Cardiac muscle cell (in vitro differentiated cells and primary cell): ENCODE measurements at places on chromosomes 16 and 17. TPM values are rescaled to one million over a fixed set of nuclear protein-coding genes. Genes with fewer than 3 reads are reported as not detected.

GRCh38 chr16:86949630-86950029 is 367.6 kb downstream of the C16orf95 start:
- H3K4me3 ChIP-seq, result no peak overlapping the region
- peaks cover 6% of the 10 kb centered on the region for H3K4me1 ChIP-seq
- no peaks in the 10 kb centered on the region for H3K36me3 ChIP-seq
- H3K27me3 ChIP-seq, result no peaks in the 10 kb centered on the region

GRCh38 chr17:2398655-2399571 is 1.9 kb downstream of the MNT start:
- H3K36me3 ChIP-seq, result no peaks in the 10 kb centered on the region
- peaks cover 48% of the 10 kb centered on the region for H3K4me1 ChIP-seq
- peak overlapping the region; percentile 83 for H3K4me3 ChIP-seq
- H3K27me3 ChIP-seq, result no peaks in the 10 kb centered on the region
- DNase-seq, result peak; percentile 81

- H3K36me3 ChIP-seq, result no peaks in the 10 kb centered on the region
- peaks cover 27% of the 10 kb centered on the region for H3K4me1 ChIP-seq
- no peak overlapping the region for H3K4me3 ChIP-seq
- H3K27ac ChIP-seq, result no peak overlapping the region
- DNase-seq, result peak; percentile 99
- no peaks in the 10 kb centered on the region for H3K27me3 ChIP-seq
Observed at GRCh38 chr17:40551091-40551878, 14.0 kb downstream of the CCR7 start.

- peak; percentile 13 for DNase-seq
- H3K36me3 ChIP-seq, result no peaks in the 10 kb centered on the region
- peaks cover 8% of the 10 kb centered on the region for H3K4me1 ChIP-seq
- peaks cover 25% of the 10 kb centered on the region for H3K27me3 ChIP-seq
- H3K27ac ChIP-seq, result peak overlapping the region; percentile 79
Observed at GRCh38 chr16:84144209-84144858, 643 bp downstream of the HSDL1 start.

- DNase-seq, result no peak
- H3K36me3 ChIP-seq, result no peaks in the 10 kb centered on the region
- no peak overlapping the region for H3K27ac ChIP-seq
- no peaks in the 10 kb centered on the region for H3K27me3 ChIP-seq
- peaks cover 25% of the 10 kb centered on the region for H3K4me1 ChIP-seq
Observed at GRCh38 chr17:350706-351448, 1.7 kb downstream of the RPH3AL start.

DNA sequence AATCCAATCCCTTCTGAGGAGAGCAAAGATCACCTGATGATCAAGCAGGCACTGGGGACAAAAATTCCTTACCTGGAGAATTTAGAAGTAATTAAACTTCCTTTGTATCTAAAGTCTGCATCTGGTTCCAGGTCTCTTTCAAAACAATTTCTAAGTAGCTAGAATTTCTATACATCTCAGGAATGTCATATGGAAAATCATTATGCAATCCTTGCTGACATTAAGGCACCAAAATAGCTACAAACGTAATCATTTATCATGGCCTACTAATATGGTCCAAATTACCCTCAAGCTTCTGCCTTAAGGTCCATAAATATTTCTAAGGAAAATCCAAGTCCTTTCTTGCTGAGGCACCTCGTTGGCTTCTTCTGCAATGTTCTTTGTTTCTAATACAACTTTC is 32.9 kb upstream of the YPEL2 start:
- no peaks in the 10 kb centered on the region for H3K27me3 ChIP-seq
- DNase-seq, result no peak
- H3K36me3 ChIP-seq, result no peaks in the 10 kb centered on the region

- H3K27me3 ChIP-seq, result no peaks in the 10 kb centered on the region
- no peak overlapping the region for H3K4me3 ChIP-seq
- no peak overlapping the region for H3K27ac ChIP-seq
- DNase-seq, result no peak
- H3K4me1 ChIP-seq, result no peaks in the 10 kb centered on the region
- no peaks in the 10 kb centered on the region for H3K36me3 ChIP-seq
Observed at GRCh38 chr16:27739606-27740357, 189.8 kb downstream of the KATNIP start.

DNA sequence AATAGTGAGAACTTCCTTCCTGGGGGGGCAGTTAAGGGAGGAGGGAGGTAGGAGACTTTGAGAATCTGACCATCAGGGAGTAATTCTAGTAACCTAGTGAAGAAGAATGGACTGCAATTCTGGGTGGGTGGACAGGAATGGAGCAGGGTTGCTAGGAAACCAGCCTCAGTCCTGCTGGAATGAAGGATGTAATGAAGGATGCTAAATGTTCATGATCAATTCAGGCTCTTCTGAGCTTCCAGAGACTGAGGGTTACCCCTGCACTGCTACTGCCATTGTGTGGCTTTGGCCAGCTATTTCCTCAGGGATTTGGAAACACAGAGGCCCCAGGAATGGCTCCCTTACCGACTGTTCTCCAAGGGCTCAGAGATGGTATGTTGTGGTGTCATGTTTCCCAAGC is 116.4 kb downstream of the UTP18 start:
- no peak for DNase-seq
- no peaks in the 10 kb centered on the region for H3K4me1 ChIP-seq
- H3K36me3 ChIP-seq, result no peaks in the 10 kb centered on the region
- no peak overlapping the region for H3K4me3 ChIP-seq

DNA sequence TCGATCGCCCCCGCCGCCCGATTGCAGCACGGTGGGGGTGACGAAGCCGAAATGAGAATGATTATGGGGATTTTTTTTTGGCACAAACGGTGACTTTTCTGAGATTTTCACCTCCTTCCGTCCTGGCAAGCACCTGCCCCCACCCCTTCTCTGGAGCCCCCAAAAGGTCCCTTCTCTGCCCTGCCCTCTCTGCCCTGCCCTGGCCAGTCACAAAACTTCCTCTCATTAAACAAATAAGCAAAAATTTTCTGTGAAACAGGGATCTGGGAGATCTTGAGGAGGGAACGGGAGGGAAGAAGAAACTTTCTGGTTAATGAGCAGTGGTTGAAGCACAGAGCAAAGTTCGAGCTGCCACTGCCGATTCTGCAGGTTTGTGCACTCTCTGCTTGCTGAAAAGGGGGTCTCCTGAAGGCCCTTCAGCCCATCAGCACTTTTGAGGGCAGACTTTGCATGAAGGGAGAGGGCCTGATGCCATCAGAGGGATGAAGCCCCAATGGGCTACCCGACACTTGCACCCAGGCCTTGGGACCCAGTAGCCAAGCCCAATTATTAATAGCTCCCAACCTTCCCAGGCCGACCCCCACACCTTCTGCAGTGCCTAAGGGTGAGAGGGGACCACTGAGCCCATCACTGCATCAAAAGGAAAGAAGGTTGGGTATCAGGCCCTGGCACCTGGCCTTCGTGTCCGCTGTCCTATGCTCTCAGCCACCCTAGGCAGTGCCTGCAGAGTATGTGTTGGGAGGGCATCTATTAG is 1.0 kb upstream of the HOXB8 start:
- DNase-seq, result no peak
- H3K4me1 ChIP-seq, result peaks cover 12% of the 10 kb centered on the region
- H3K27ac ChIP-seq, result no peak overlapping the region
- H3K36me3 ChIP-seq, result no peaks in the 10 kb centered on the region

- H3K4me3 ChIP-seq, result peak overlapping the region; percentile 24
- no peaks in the 10 kb centered on the region for H3K27me3 ChIP-seq
- DNase-seq, result no peak
- no peak overlapping the region for H3K27ac ChIP-seq
Observed at GRCh38 chr17:39208893-39209292, 8.8 kb downstream of the RPL19 start.

DNA sequence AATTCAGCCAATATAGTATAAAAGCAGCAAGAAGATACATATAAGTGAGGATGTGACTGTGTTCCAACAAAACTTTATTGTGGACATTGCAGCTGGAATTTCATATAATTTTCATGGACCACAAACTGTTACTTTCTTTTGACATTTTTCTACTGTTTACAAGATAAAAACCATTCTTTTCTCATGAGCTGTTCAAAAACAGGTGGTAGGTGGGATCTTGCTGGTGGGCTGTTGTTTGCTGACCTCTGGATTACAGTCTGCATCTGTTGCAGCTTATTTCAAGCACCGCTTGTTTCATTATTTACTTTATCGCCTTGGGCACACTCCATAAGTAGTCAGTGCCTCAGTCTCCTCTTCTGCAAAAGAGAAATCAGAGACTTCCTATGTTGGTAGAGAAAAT is 99.5 kb downstream of the CDH13 start:
- no peaks in the 10 kb centered on the region for H3K36me3 ChIP-seq
- no peaks in the 10 kb centered on the region for H3K27me3 ChIP-seq
- H3K4me3 ChIP-seq, result no peak overlapping the region
- no peak overlapping the region for H3K27ac ChIP-seq

DNA sequence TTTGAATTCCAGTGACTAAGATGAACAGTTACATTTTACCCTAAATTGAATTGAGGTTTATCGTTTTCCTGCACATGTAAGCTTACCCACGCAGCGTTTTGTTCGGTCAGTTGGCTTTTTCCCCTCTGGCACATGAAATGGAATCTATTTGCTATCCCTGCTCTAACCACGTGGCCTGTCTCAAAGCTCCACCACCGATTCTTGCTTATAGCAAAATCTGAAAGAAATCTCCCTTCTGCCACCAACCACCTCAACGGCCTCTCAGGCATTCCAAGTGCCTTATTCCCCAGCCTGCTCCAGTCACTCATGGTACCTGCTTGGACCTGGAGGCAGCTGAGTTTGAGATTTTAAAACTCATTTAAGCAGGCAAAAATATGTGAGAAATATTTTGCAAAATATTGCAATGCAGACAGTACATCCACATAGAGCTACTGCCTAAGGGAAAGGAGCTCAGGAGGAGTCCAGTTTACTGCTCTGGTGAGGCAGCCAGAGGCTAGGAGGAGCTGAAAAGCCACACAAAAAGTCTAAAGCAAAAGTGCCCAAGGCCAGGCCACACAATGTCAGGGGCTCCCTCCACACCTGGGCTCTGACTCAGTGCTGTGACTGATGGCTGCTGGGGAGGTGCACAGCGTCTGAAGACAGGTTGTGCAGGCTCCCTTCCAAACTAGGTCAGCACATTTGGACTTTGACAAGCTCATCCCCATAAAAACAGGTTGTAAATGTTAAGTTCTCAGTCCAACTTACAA is 26.4 kb downstream of the ARHGAP17 start:
- peak; percentile 21 for DNase-seq
- H3K36me3 ChIP-seq, result no peaks in the 10 kb centered on the region
- peaks cover 25% of the 10 kb centered on the region for H3K4me1 ChIP-seq
- H3K27ac ChIP-seq, result peak overlapping the region; percentile 55
- no peak overlapping the region for H3K4me3 ChIP-seq

- H3K27me3 ChIP-seq, result no peaks in the 10 kb centered on the region
- H3K36me3 ChIP-seq, result no peaks in the 10 kb centered on the region
- H3K4me1 ChIP-seq, result peaks cover 25% of the 10 kb centered on the region
- DNase-seq, result no peak
- H3K4me3 ChIP-seq, result no peak overlapping the region
- no peak overlapping the region for H3K27ac ChIP-seq
Observed at GRCh38 chr17:79949656-79950209, 85.9 kb downstream of the TBC1D16 start.

DNA sequence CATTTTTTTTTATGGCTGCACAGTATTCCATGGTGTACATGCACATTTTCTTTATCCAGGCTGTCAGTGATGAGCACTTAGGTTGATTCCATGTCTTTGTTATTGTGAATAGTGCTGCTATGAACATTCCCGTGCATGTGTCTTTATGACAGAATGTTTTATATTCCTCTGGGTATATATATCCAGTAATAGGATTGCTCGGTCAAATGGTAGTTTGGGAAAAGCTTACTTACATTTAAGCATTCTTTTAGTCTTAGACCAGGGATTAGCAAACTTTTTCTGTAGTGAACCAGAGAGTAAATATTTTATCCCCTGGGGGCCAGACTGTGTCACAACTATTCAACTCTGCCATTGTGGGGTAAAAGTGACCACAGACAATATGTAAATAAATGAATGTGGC is 40.2 kb downstream of the MED13 start:
- peaks cover 67% of the 10 kb centered on the region for H3K36me3 ChIP-seq
- H3K27ac ChIP-seq, result no peak overlapping the region
- H3K4me1 ChIP-seq, result no peaks in the 10 kb centered on the region

GRCh38 chr17:36862116-36862920 is 75.0 kb upstream of the LHX1 start:
- DNase-seq, result no peak
- H3K27ac ChIP-seq, result no peak overlapping the region
- peaks cover 2% of the 10 kb centered on the region for H3K27me3 ChIP-seq
- H3K4me3 ChIP-seq, result no peak overlapping the region
- no peaks in the 10 kb centered on the region for H3K4me1 ChIP-seq
- H3K36me3 ChIP-seq, result no peaks in the 10 kb centered on the region

DNA sequence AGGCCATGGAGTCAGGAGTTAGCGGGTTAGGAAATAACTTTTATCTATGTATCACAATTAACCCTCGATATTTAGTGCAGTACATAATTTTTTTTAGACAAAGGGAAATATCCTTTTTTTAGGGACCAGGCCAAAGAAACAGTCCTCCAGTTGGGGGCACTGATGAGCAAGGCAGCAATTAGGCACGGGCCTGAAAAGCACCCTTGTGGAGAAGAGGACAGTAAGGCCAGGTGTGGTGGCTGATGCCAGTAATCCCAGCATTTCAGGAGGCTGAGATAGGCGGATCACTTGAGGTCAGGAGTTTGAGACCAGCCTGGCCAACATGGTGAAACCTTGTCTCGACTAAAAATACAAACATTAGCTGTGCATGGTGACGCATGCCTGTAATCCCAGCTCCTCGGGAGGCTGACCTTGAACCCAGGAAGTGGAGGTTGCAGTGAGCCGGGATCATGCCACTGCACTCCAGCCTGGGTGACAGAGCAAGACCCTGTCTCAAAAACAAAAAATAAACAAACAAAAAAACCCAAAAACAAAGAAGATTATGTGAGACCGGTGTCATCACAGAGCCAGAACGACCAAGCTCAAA is 158.3 kb upstream of the NOL11 start:
- H3K27ac ChIP-seq, result no peak overlapping the region
- H3K36me3 ChIP-seq, result no peaks in the 10 kb centered on the region
- H3K4me1 ChIP-seq, result peaks cover 22% of the 10 kb centered on the region
- no peaks in the 10 kb centered on the region for H3K27me3 ChIP-seq
- H3K4me3 ChIP-seq, result no peak overlapping the region
- no peak for DNase-seq

DNA sequence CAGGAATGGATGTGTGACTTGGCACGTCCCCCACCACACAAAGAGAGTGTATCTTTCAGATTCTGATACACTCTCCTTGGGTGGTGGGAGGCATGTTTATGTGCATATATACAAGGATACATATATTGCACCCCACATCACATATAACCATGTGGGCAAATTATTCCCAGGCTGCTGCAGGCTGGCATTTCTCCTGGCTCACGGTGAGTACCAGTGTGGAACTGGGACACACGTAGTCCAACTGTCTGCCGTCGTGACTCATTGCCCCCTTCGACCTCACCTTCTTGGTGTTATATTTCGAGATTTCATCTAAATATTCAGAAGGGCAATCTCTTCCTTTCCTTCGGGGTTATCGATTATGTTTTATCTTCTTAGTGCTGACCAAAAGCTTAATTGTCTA is 24.4 kb downstream of the ARHGAP44 start:
- no peak overlapping the region for H3K27ac ChIP-seq
- DNase-seq, result no peak
- H3K4me1 ChIP-seq, result no peaks in the 10 kb centered on the region
- no peaks in the 10 kb centered on the region for H3K36me3 ChIP-seq
- H3K4me3 ChIP-seq, result no peak overlapping the region

Gene EXOC3L1
- 2.9 and 3.7 TPM in 2 replicates for total RNA-seq

Gene PLXDC1
- 8.4 and 25.0 TPM in 2 replicates for total RNA-seq

Gene PRKCB
- total RNA-seq, result 0.66 and 1.6 TPM in 2 replicates

Gene MYH11
- 2.0 and 16.3 TPM in 2 replicates for total RNA-seq

Gene SLC13A2
- total RNA-seq, result not detected in 2 replicates

Gene SOST
- 0.85 and 3.2 TPM in 2 replicates for total RNA-seq

Gene KLHL10
- 0.36 TPM in 1 of 2 replicates, not detected in the other for total RNA-seq

Gene HOXB3
- total RNA-seq, result 37.7 and 42.4 TPM in 2 replicates

Gene STAT5A
- 6.8 and 12.2 TPM in 2 replicates for total RNA-seq
